Cardiac muscle cell (in vitro differentiated cells and primary cell): ENCODE measurements at places on chromosomes 11 and 22. TPM values are rescaled to one million over a fixed set of nuclear protein-coding genes. Genes with fewer than 3 reads are reported as not detected.
A peak's percentile ranks its signal among the peaks of the same experiment; 100 is the strongest.

Gene RIMBP3C
- polyA plus RNA-seq, result 0.32 and 0.59 TPM in 2 replicates

DNA sequence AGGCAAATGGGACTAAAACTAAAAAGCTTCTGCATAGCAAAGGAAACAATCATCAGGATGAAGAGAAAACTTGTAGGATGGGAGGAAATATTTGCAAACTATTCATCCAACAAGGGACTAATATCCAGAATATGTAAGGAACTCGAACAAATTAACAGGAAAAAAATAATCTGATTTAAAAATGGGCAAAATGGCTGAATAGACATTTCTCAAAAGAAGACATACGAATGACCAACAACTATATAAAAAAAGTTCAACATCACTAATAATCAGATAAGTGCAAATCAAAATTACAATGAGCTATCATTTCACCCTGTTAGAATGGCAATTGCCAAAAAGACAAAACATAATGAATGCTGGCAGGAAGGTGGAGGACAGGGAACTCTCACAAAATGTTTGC is 12.0 kb downstream of the OR52E1 start:
- no peak for DNase-seq

Gene SLC22A8
- polyA plus RNA-seq, result 0.22 TPM in 1 of 2 replicates, not detected in the other

DNA sequence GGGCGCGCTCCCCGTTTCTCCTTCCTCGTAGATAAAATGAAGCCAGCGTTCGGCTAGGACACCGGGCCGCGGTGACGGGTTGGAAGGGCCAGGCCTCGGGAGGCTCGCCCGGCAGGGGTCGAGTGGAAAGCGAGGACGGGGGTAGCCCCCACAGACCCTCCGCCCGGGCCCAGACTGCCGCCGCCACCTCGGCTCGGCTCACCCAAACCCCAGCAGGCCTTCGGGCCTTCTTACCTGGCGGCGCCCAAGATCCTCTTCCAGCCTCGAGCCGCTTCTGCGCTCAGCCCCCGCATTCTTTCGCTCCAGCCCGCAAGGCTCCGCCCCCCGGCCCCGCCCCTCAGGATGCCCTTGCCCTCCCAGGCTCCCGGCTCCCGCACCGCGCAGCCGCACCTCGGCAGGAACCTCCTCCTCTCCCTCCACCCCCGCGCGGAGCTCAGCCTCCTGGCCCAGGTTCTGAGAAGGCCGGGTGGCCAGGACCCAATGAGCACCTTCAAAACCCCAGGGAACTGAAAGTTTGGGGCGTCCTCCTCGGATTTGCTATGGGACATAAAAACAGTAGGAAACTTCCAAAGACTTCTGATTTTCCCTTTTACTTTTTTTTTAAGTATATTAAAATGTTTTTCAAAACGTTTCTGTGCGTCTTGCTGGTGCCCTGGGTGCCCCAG is at the start of gene CD59:
TSS of gene CD59 (minus strand) at position 276 of the 665 bp plus-strand sequence. CDS start 13,978 bp downstream, outside the sequence.
- peak; percentile 95 for DNase-seq

Gene SCGB1D2
- not detected in 2 replicates for polyA plus RNA-seq

Gene OR52I2
- 0.06 TPM in 1 of 2 replicates, not detected in the other for polyA plus RNA-seq

GRCh38 chr11:35766651-35767050 is 104.1 kb downstream of the TRIM44 start:
- DNase-seq, result no peak

DNA sequence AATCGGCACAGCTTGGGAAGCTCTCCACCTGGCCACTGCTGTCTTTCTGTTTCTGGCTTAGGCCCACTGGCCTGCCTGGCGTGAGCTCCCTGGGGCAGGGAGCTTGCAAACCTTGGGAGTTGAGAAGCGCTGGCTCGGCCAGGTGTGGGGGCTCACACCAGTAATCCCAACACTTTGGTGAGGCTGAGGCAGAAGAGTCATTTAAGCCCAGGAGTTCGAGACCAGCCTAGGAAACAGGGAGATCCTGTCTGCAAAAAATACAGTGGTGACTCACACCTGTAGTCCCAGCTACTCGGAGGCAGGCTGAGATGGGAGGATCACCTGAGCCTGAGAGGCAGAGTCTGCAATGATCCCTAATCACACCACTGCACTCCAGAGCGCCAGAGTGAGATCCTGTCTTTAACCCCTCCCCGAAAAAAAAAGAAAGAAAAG is 4.0 kb downstream of the AP5B1 start:
- no peak for DNase-seq
